ENCODE measurements at places on chromosomes 6 and 20.
A peak's percentile ranks its signal among the peaks of the same experiment; 100 is the strongest.

DNA sequence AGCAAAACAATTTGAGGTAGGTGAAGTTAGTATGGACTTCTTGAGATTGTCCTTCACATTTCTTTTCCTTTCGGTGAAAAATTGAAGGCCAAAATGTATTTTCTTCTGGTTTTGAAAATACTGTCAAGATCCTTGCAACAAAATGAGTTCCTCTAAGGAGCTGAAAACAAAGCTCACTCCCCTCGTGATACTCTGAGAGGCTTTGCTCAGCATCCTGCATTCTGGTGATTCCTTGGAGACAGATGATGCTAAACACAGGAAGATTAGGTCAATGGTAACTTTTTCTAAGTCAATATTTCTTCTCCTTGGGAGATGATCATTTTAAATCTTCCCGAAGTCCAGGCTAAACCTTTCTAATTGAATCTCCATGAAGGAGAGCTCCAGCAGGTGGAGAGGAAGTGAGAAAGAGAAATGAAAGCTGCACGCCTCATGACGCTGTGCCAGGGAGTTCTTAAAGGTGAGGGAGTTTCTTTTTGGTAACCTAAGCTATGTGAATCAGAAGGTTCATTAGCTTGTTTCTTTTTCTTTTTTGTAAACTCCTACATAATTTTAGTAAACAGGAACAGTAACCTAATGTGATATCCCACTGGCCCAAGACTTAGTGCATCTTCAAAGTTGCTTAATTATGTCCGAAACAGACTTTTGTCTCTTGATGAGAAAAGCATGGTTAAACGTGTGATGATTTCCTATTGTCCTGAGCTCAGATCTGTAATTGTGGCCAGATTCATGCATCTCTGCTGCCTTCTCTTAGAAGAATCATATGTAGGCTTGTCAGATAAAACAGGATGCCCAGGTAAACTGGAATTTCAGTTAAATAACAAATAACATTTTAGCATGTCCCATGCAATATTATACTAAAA lies 15.0 kb downstream of the ESR1 start:
- DNase-seq, result no peak

DNA sequence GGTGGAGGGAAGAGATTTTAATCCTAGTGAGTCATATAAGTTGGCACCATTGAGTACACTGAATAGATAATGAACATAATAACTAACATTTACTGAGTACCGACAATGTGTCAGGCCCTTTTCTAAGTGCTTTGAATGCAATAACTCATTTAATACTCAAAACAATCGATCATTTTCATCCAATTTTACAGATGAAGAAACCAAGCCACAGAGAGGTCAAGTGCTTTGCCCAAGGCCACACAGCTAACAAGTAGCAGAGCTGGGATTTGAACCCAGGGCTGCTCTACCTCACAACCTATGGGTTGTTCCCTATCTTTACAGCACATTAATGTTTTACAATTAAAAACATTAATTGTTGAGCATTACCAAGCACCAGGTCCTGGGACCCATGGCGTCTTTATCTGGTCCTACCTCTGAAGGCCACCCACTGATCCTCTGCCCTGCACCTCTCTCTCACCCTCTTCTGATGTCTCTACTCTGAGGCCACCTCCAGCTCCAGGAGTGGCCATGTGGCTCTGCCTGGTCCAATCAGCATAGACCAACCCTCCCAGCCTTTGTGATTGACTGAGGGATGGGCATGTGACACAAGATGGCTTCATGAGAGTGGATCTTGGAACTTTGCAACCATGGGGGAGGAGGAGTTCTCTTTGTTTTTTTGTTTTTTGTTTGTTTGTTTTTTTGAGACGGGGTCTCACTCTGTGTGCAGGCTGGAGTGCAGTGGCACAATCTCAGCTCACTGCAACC lies 83.9 kb downstream of the KCNB1 start:
- no peak for DNase-seq

DNA sequence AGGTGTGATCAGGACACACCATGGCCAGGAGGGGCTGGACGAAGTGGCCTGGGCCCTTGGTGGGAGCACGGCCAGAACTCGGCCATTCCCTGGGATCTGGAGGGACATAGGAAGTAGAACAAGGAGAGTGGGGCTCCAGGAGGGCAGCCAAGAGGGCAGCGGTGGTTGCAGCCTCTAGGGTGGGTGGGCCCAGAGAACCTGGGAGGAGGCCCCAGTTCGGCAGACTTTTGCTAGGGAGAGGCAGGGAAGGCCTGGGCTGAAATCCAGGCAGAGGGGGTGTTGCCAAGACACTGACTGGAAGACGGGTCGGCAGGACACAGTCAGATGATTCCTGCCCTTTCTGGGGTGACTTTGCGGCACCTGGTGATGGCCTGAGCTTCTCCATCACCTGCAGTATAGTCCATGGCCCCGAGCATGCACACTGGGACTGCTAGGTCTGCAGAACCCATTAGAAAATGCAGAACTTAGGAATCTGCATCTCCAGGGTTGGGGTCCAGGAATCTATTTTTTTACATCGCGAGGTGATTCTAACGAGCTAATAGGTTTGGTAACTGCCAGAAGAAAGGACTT lies 224.8 kb downstream of the SYNDIG1 start:
- DNase-seq, result no peak

DNA sequence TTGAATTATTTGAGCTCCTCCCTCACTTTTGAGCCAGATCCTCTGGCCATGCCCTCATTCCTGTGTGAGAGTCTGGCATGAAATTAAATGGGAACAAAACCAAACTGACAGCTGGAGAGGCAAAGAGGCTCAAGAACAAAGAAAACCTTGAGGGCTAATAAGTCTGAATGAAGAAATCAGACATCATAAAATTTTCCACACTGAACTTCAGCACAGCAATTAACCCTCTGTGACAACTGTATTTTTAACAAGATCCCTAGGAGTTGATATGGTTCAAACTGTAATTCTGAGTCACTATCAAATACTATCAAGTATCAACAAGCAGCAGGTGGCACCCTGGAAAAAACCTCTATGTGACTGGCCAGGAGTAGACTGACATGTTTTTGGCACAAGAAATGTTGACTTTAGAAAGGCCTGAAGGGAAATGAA lies 109.4 kb upstream of the EMILIN3 start:
- DNase-seq, result peak; percentile 74

DNA sequence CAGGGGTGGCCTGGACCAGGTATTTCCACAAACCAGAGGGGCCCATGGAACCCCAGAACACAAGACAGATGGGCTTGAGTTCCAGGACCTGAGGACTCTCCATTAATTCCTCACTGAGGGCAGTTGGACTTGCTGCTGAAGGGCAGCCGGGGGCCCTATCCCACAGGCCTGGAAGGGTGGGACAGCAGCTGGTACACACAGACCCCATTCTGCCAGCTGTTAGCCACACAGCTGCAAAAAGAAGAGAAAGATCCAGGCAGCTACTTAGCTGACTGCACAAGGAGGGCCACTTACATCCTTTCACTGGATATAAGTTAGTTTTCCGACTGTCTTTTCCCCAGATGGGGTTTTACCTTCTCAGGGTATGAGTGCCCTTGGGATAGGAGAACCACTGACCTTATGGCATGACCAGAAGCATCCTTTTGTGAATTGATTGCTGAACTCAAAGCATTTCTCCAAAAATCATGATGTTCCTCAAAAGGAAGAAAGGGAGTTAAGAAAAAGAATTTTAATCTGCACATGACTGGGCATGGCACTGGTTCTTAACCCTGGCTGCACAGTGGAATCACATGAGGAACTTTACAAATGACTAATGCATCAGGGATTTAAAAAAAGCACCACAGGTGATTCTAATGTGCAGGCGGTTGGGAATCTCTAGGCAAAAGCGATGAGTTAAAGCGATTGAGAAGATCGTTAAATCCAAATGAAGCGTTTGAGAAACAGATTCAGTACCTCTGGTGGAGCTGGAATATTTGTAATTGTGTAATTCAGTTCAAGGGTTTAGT lies 199.4 kb downstream of the TFAP2A start:
- DNase-seq, result no peak

DNA sequence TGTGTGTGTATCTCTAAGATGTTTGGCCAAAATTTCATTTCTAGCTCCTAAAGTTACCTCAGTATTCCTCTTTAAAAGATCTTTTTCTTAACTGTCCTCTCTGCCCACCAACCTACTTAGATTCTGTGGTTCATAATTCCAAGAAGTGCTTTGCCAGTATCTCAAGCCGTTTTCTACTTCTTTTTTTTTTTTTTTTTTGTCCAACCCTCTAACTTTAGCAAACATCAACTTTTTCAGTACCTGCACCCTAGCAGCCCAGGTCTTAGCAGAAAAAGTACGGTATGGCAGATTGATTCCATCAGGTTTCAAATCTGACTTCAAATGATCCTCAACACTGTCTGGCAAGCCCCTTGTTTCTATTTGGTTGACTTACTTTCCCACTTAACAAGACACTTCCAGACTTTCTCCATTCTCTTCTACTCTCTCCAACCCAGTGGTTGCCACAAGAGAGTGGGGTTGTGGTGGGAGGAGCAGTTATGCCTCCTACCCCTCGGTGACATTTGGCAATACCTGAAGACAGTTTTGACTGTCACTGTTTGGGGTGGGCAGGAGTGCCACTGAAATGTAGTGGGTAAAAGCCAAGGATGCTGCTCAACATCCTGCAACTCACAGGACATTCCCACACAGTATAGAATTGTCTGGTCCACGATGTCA lies 10.8 kb upstream of the MAN1A1 start:
- DNase-seq, result no peak

GRCh38 chr6:56978530-56978929 lies 23.6 kb downstream of the BEND6 start:
- no peak for DNase-seq

DNA sequence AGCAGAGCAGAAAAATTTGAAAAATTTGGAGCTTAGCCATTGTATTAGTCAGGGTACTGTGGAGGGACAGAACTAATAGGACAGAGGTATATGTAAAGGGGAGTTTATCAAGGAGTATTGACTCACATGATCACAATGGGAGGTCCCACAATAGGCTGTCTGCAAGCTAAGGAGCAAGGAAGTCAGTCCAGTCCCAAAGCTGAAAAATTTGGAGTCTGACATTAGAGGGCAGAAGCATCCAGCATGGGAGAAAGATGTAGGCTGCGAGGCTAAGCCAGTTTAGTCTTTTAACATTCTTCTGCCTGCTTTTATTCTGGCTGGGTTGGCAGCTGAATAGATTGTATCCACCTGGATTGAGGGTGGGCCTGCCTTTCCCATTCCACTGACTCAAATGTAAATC lies 82.0 kb downstream of the SMPDL3A start:
- DNase-seq, result no peak

DNA sequence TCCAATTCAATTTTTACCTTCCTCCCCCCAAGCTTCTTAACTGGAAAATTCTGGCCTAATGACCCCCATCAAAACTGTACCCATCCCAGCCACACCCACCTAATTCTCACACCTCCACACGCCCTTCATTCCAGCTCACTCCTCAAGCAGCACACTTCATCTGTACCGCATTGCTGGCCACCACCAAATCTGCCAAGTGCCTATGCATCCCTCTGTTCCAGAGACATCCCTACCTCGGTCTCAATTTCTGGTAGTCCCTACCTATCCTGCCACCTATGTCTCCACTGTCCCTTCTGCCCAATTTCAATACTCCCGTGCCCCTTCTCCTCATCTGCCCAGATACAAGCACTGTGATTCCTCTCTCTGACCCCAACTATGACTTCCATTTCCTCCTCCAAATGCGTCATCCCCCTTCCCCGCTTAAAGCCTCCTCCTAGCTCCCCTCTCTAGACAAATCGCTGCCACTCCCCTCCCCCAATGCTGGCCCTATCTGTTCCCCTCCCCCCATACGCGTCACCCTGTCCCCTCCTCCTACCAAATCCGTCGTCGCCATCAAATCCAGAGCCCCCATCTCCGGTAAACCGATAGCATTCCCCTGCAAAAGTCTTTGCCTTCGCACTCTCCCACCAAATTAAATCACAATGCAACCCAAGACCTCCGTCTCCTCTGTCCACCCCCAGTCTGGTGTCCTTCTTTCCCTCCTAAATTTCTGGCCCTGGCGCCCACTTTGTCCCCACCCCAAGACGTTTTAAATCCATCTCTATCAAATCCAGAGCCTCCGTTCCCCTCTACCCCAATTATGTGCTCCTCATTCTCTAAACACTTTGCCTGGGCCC lies 1.2 kb downstream of the MTCH1 start:
- DNase-seq, result peak; percentile 23

DNA sequence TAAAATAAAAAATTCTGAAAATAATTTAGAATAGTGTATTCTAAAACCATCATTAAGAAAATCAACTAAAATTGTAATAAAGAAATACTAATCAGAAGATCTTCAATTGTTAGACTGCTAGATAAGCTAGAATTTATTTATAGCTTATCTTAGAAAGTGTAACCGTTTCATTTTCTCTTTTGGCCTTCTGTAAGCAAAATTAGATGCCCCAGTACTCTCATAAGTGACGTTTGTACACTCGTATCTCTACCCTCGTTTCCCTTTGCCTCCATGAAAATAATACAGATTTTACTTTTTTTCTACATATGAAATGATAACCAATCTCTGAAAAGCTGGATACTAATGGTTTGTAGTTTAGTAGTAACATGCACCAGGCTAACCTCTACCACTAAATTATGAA lies 19.8 kb downstream of the DSE start:
- no peak for DNase-seq

Measured in AG09309 (cell line).